ENCODE measurements at places on chromosomes 11 and 22. TPM values are rescaled to one million over a fixed set of nuclear protein-coding genes. Genes with fewer than 3 reads are reported as not detected.

The RASSF10 gene
- under 0.01 TPM for total RNA-seq

The CARD10 gene
- 52.6 TPM for total RNA-seq

The RPS6KA4 gene
- total RNA-seq = 46.9 TPM

The TMEM179B gene
- total RNA-seq = 15.9 TPM

The CDC42BPG gene
- total RNA-seq = 0.18 TPM

The ZP1 gene
- not detected for total RNA-seq

The APOA1 gene
- 0.09 TPM for total RNA-seq

The POU2F3 gene
- under 0.01 TPM for total RNA-seq

The GGTLC2 gene
- not detected for total RNA-seq

The CTSF gene
- 26.3 TPM for total RNA-seq

The RAG1 gene
- 0.99 TPM for total RNA-seq

The PLAAT5 gene
- not detected for total RNA-seq

The OR5B21 gene
- total RNA-seq = not detected

The MS4A3 gene
- total RNA-seq = not detected

The RTN4RL2 gene
- under 0.01 TPM for total RNA-seq

The KRTAP5-8 gene
- total RNA-seq = not detected

The CHEK1 gene
- total RNA-seq = 40.8 TPM

The PAAF1 gene
- 13.2 TPM for total RNA-seq

The KCNK7 gene
- 0.18 TPM for total RNA-seq

The MS4A6E gene
- total RNA-seq = not detected

The REXO2 gene
- 210 TPM for total RNA-seq

The FJX1 gene
- 26.0 TPM for total RNA-seq

The MAP6 gene
- total RNA-seq = 0.27 TPM

The OR10A2 gene
- not detected for total RNA-seq

The RFPL3 gene
- not detected for total RNA-seq

The IGLL5 gene
- not detected for total RNA-seq

The NXPE4 gene
- total RNA-seq = not detected

The MPPED2 gene
- total RNA-seq = under 0.01 TPM

The GLB1L2 gene
- total RNA-seq = 0.19 TPM

The PATE4 gene
- total RNA-seq = not detected

The LIPT2 gene
- total RNA-seq = 1.5 TPM

The SLC22A12 gene
- not detected for total RNA-seq

The GALR3 gene
- total RNA-seq = not detected

The C11orf16 gene
- not detected for total RNA-seq

The DEPDC7 gene
- 0.56 TPM for total RNA-seq

The KDM4D gene
- 0.72 TPM for total RNA-seq

Data from endothelial cell of coronary artery (primary cell).